ENCODE measurements at places on chromosomes 2 and 18.

GRCh38 chr2:85697716-85698115, 3.6 kb downstream of the GNLY start:
- DNase-seq: no peak

GRCh38 chr2:42927334-42928160, 135.2 kb upstream of the HAAO start:
- DNase-seq: no peak

DNA sequence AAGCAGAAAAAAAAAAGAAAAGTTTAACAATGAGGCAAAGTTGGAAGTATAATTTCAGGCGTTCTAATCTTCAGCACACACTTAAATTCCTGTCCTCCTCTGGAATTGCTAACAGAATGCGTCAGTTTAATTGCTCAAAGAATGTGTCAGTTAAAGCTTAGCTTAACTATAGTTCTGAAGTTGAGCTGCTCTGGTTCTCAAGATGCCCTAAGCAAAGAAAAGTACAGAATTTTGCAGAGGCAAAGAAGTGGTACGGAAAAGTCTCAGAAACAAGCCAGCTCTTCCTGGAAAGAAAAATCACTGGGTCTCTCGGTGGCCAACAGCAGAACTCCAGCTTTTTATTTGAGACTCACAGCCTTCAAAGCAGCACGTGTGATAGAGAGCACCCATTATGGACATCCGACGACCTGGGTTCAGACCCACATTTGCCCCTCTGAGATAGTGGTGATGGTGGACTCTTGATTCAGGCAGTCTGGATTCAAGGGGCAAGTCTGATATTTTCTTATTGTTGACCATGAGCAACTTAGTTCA, 22.2 kb upstream of the MYO3B start:
- no peak for DNase-seq

DNA sequence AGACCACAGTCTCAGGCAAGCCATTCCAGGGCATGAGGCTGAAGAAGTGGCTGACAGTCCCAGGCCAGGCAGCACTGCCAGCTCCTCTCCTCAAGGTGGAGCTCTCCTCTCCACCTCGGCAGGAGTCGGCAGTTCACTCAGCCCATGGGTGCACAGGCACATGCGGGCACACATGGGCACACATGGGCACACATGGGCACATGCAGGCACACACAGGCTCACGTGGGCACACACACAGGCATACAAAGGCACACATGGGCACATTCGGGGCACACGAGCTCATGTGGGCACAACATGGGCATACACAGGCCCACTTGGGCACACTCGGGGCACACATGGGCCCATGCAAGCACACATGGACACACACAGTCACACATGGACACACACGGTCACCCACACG, 65.3 kb upstream of the TAF1B start:
- DNase-seq: no peak

- peak; percentile 31 for DNase-seq
Observed at GRCh38 chr2:53877556-53877955, 17.8 kb upstream of the GPR75 start.

DNA sequence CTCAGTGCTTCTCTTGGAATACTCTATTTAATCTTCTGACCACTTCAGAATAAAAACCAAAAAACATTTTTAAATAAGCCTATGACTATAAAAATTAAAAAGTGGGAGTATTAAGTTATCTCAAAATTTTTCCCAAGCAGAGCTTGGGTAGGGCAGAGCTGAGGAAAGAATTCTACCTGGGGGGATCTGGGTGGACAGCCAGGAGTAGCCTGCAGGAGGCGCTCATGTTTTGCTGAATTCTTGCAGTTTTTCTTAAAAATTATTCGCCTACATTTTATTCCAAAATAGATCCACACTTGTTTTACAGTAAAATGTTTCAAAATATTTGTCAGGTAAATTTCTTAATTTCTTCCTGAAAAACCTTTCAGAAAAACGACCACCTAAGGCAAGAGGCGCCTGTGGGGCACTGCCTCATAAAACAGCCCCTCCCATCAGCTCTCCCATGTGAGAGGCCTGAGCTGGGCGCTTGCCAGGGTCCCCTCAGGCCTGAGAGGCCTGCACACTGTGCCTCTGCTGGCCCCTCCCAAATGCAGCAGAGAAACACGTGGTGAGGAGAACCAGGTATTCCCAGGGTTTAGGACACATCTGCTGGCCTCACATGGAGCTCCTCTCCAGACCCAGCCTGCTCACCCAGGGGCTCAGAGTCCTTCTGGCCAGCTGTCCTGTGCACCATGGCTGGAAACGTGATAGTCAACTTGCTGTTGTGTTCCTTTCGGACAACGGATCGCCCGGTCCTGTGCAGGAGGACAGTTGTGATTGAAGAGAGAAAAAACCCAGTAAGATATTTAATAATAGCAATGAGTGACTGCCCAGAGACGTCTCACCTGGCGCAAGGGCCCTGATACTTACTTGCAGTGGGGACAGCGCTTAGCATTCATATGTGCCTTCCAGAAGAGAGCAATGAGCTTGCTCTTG, 17.5 kb downstream of the POLR1A start:
- DNase-seq: no peak

DNA sequence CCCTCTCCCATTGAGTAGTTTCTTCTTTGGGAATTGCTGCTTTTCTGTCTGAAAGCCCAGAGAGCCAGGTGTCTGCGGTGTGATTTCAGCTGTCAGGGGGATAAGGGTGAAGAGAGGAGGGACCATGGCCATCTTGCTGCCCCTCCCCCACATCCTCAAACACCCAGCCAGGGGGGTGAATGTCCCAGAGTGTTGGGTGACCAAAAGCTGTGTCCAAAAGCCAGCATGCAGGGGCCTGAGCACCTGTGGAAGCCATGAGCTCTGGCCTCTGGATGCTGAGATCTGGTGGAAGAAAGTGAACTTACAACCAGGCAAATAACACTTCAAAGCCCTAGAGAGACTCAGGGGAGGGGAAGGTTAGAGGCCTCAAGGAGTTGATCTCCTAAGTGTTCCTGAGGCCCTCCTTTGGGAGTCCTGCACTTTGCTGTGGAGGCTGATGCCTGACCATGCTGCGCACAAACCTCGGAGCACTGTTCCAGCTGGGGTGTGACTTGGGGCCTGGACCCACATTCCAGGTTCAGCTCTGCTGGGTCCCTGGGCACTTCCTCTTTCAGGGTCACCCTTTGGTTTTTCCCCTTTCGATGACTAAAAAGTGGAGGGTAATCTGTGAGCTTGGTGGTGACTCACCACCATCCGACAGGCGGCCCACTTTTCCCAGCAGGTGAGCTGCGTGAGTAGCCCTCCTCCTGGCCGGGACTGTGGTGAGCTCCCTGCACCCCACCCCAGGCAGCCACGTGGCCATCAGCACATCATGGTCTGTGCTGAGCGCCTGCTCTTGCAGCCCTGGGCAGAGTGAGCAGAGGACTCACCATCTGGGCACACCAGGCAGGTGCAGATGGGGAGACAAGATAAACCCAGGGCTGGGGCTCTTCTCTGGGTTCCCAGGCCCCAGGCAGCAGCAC, 66.8 kb upstream of the FOSL2 start:
- DNase-seq: no peak

DNA sequence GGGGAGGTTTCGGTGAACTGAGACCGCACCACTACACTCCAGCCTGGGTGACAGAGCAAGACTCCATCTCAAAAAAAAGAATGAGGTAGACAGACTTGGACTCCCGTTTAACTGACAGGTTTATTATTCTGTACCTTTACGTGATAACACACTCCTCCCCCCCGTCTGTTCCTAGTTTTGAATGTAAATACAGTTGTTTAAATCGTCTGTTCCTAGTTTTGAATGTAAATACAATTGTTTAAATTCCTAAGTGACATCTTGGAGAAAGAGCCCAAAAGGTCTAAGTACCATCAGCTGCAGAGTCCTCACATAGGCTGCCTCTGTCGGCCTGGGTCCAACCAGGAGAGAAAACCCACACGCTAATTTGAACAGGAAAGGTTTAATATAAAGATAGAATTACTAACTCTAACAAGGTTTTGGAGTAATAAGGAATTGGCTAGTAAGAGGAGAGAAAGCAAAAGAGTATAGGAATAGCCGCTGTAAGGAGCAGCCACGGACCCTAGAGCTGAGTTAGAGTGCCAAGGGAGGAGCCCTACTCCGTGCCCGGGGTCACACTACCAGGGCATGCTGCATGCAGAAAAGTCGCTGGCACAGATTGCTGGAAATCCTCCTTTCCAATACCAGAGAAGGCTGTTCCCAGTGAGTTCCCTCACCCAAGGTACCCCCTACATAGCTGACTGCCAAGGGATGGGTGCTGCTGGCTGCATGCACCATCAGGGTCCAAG, 83.5 kb upstream of the RANBP2 start:
- DNase-seq: no peak

DNA sequence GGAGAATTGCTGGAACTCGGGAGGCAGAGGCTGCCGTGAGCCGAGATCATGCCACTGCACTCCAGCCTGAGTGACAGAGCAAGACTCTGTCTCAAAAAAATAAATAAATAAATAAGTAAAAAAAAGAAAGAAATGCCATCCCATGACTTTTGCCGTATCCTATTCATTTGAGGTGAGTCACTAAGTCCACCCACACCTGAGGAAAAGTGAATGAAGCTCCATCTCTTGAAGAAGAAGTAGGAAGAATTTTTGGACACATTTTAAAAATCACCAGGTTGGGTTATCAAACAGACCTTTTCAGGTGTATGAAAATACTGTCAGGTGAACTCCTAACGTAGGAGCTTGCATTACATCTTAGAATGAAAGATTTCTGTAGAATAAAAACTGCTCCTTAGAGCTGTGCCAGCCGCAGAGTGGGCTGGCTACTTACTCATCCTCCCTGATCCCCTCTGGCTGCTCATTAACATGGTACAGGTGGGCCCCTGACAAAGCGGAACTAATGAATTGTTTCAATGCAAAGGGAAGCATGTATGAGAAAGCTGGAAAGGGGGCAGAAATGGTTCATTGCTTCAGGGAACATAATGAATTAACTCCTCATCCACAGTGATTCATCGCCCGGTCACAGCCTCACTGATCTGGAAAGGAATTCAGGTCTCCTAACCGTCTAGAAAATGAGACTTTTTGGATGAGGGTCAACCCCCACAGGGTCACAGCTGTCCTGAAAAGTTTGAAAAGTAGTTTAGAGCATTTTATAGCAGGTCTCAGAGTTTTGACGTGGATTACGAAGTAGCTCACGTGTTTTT, 191.4 kb downstream of the SPP2 start:
- peak; percentile 87 for DNase-seq

DNA sequence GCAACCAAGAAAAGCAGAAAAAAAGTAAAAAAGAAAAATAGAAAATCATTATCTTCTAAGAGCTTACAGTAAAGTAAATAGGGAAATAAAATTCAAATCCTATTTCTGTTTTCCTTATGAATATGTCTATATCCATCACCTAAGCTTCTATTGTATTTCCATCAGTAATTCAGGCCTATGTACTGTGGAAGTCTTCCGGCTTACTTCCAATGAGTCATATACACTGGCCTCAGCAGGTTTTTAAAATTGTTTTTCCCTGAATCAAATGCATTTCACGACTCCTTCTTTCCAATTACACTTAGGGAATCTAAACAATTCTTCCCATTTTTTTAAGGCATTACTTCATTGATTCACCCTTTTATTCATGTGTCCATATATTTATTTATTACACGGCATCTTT, 164.7 kb downstream of the CCDC102B start:
- no peak for DNase-seq

- DNase-seq: no peak
Observed at GRCh38 chr2:31238126-31238905, 4.4 kb downstream of the EHD3 start.

DNA sequence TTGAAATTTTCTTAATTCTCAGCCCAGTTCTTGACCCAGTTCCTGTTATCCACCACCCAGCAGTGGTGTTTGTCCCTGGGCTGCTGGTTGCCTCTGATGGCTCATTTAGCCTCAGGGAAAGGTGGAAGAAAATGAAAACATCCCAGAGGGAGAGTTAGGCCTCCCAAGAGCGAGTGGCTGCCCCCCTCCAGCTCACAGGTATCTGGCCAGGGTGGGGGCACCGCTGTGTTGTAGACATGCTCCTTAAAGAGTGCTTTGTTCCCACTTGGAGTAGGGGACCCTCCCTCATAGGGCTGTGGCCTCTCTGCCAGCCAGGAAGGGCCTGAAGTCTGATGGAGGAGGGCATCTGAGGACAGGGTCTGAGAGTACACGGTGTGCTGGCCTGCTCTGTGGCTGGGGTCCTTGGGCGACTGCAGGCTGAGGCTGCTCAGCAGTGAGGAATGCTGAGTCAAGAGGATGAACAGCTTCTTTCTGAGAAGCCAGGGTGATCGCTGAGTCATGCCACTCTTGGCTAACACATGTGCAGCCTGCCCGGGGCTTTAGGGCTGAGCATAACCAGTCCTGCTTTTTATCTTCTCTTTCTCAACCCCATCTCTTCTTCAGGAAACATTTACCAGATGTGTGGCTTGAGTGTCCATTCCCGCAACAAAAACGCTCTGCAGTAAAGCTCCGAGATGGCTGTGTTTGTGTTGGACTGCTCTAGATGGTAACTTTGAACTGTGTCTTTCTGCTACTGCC, 72.3 kb downstream of the IL1R2 start:
- peak; percentile 99 for DNase-seq

DNA sequence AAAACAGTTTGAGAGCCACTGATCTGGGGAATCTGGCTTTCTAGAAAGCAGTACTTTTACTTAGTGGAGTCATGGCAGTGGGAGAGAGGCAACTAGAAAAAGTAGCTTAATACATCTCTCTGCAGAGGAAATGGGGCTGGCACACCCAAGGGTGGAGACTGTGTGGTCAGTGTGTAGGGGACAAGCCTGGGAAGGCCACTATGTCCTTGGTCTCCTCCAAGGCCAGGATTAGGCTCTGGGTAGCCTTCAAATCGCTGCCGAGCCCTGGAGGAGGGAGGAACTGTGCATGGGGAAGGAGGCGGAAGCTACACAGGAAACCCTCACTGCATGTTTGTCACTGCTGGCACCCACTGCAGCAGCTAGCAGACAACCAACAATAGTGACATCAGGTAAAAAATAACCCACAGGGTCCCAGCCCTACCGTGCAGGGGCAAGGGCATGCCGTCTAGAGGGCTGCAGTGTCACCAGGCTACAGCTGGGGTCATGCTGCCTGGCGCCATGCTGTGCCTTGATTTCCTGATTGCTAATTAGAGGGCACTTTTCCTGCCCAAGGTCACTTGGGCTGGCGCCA, 34.8 kb downstream of the LBH start:
- DNase-seq: no peak

DNA sequence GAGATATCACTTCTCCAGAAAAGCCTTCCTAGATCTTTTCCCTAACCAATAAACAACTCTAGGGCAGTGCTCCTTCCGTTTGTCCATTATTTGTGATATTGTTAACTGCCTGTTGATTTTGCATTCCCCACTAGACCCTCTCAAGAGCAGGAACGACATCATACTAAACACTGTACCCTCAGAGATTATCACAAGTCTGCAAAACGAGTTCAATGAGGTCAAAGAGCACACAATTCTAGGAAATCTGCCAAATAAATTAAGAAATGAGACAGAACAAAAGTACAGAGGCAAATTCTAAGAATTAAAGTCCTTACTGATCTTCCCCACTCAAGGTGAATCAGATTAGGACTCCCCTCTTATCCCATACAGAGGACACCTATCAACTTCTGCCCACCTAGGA, 7.6 kb downstream of the RTTN start:
- DNase-seq: no peak

Measured in fibroblast of upper back skin (primary cell).